ENCODE measurements at places on chromosomes 13 and 19.

- DNase-seq: no peak
Observed at GRCh38 chr13:50153401-50153800, 138.2 kb downstream of the KCNRG start.

- no peak for DNase-seq
Observed at GRCh38 chr19:16146112-16146511, 2.6 kb downstream of the HSH2D start.

DNA sequence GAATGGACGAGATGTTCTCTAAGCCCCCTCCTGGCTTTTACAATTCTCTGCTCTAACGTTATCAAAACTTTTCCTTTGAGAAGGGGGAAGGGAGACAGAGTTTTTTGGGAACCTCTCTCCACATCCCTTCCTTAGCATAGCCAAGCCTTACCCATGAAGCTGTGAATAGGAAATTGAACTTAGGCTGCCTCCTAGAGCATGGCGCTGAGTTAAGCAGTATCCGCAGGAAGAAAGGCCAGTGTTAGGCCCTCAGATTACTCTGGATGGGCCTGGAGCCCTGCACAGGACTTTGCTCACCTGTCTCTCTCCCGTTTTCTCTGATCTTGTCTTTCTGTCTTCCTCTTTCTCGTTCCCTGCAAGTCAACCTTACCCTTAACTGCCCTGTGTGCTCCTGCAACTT, 39.6 kb downstream of the CYP2B6 start:
- no peak for DNase-seq

- DNase-seq: peak; percentile 91
Observed at GRCh38 chr19:8578642-8579265, 1.5 kb upstream of the MYO1F start.

GRCh38 chr19:38264486-38265212, at the start of gene SPINT2:
SPINT2 (plus strand) TSS chr19:38264573; CDS start chr19:38264893, 320 bp downstream.
- no peak for DNase-seq

DNA sequence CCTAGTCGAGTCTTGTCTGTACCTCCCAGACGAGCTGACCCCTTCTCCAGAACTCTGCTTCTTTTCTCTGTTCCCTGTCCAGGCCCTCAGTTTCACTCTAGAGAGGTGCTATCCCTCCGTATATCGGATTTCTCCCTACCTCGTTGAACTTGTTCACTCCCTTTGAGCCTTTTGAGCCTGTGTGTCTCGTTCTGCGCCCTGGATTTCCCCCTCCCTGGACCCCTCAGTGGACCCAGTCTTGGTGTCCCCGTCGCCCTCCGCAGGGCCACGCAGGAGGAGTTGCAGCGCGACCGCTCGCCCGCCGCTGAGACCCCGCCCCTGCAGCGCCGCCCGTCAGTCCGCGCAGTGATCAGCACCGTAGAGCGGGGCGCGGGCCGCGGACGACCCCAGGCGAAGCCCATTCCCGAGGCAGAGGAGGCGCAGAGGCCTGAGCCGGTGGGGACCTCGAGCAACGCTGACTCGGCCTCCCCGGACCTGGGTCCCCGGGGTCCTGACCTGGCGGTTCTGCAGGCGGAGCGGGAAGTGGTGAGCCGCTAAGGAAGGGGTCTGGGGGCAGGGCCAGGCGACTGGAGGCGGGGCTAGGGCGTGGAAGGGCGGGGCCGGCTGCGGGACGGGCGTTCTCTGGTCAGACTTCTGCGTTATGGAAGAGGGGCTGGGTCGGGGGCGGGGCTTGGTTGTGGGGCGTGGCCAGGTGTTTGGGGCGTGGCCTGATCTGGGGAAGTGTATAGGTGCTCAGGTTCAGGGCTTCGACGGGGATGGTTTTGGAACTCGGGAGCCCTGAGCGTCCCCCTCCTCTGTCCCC, 5.5 kb downstream of the EPS8L1 start:
- DNase-seq: peak; percentile 91

DNA sequence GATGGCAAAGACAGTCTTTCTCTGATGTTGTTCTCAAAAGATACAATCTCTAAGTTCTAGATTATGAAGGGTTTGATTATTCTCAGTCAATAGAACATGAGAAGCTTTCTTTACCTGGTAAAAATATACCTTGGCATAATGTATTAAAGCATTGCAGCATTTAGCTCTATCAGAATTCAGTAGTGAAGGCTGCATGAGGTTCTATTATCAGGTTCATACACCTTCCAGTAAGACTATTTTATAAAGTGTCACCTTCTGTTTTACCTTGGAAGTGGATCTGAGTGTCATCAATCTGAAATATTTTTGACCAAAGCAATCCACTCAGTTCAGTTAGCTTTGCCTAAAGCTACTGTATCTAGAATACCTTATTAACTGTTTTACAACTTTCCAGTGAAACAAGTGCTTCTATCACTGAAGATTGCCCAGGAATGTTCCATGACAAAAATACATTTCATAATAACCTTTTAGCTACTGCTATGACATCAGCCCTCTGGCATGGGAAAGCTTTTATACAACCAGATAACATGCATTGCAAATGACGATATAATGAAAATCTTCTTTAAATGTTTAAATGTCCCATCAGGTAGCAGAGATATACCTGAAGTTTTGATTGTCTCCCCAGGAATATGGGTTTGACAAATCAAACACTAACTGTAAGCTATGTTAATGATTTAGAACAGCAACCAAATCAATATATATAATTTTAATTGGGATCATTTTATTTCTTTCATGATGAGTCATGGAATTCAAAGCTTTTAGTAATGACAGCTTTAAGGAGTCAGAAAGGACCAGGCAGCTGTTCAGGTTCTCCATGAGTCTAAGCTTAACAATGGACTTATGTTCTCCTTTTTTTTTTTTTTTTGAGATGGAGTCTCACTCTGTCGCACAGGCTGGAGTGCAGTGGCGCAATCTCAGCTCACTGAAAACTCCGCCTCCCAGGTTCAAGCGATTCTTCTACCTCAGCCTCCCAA, 72.2 kb downstream of the UFM1 start:
- no peak for DNase-seq

DNA sequence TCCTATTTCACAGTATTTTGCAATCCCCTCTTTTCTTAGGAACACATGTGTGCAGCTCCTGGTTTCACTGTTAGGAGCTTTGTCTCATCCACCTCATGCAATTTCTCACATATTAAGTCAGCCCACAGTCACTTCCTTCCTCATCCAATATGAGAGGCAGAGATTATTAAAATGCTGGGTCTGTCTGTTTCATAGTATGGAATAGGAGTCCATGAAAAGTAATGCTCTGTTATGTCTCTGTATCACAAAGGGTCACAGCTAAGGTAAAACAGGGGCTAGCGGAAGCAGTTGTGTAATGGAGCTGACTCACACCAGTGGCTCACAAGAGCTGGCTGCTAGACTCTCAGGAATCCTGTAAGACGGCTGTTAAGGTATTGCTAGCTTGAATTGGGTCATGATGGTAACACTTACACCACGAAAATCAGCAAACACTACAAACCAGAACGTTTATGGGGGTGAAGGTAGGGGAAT, 216.5 kb downstream of the EFNB2 start:
- DNase-seq: no peak

Data from suppressor macrophage treated with lipopolysaccharide for 1 hour (primary cell).